Uterus (tissue), 4 donors: ENCODE measurements at places on chromosomes 2 and 18. TPM values are rescaled to one million over a fixed set of nuclear protein-coding genes. Genes with fewer than 3 reads are reported as not detected.

DNA sequence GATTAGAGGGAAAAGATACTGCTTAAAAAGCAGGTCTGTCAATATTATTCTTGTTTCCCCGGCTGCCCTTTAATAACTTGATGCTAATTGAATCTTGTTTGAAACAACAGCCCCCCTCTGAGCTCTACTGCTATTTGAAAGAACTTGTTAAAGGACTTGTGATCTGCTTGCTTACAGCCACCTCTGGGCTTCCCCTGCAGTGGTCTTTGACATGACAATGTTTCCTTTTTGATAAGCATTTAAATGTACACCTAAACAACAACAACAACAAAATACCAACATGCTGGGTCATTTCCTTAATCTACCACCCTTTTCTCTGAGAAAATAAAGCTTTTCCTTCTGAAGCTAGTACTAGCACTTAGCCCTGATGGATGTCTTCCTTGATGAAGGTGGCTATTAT is 3.9 kb downstream of the HOXD1 start:
- no peaks in the 10 kb centered on the region for H3K4me1 ChIP-seq
- H3K27ac ChIP-seq: no peak overlapping the region
- H3K4me3 ChIP-seq: no peak overlapping the region
- no peaks in the 10 kb centered on the region for H3K27me3 ChIP-seq

DNA sequence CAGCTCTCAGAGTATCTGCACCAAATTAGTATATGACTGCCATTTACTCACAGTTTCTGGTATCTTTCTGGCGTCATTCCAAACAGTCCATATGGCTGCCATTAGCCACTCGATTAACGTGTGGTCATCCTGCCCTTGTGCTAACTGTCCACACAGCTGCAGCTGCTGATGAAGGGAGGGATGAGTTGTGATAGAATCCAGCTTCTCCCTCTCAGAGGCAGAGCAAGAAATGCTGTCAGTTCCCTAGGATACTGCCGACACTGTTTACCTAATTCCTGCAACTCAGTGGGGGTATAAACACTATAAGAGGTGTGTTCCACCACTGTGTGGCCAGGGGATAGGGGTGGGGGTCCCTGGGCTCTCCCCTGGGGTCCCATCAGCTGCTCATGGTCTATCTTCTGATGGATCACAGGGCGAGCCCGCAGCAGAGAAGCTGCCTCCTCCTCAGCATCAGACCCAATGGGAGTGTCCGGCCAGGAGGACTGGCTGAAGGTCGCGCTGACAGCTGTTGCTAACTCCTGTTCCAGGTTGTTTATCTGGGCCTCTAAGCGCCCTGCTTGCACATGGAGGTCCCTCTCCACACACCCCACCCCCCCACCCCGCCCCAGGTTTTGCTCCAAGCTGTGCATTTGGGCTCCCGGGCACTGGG is 17.3 kb upstream of the KLHL23 start:
- no peak overlapping the region for H3K4me3 ChIP-seq
- peak overlapping the region; percentile 62 for H3K27ac ChIP-seq
- no peaks in the 10 kb centered on the region for H3K36me3 ChIP-seq
- H3K4me1 ChIP-seq: no peaks in the 10 kb centered on the region
- peak; percentile 54 for DNase-seq
- no peaks in the 10 kb centered on the region for H3K27me3 ChIP-seq

DNA sequence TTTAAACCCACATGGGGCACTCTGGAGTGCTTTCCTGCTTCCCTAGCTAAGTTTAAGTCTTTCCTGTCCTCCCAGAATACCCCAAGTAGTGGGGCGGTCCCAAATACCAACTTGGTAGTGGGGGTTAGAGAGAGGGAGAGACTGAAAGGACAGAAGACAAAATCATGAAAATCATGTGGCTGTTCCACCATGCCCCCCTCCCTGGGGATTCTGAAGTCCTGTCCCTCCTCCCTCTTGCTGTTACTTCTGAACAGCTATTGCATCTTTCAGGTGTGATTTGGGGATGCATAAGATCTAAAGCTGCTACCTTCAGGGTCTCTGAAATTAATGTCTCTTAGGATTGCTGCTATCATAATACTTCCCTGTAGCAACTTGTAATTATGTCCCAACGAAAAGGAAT is 266.9 kb upstream of the EPAS1 start:
- H3K27ac ChIP-seq: no peak overlapping the region
- no peak overlapping the region for H3K4me3 ChIP-seq
- no peak for DNase-seq

DNA sequence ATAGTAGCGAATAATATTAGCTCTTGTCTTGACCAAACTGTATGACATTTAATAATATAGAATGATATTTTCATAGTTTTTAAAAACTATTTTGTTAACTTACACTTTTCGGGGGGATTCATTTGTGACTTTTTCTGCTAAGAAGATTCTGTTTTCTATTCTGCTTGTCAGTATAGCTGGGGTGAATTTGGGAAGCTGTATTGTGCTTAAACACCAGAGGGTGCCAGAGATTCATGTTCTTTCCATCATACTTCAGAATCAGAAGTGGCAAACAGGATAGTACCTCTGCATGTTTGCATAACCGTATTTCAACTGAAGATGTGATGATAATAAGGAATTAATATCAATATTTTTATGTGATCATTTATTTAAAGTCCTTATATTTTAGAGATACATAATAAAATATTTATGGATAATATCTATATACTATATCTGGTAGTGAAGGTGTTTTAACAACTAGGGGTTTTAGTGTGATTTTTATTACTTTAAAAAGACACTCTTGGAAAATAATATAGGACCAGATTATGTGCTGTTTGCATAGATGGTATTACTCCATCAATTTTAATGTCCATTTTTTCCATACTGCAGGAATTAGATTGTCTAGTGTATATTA is 81.0 kb downstream of the TAF4B start:
- H3K4me1 ChIP-seq: no peaks in the 10 kb centered on the region
- no peaks in the 10 kb centered on the region for H3K36me3 ChIP-seq
- H3K4me3 ChIP-seq: no peak overlapping the region
- no peaks in the 10 kb centered on the region for H3K27me3 ChIP-seq
- no peak for DNase-seq

The CD8B2 gene
- total RNA-seq: not detected

The CNGA3 gene
- not detected for total RNA-seq
